ENCODE measurements at places on chromosomes 4 and X.

GRCh38 chr4:180949424-180950213 is 1293.6 kb upstream of the TENM3 start:
- no peak for DNase-seq

DNA sequence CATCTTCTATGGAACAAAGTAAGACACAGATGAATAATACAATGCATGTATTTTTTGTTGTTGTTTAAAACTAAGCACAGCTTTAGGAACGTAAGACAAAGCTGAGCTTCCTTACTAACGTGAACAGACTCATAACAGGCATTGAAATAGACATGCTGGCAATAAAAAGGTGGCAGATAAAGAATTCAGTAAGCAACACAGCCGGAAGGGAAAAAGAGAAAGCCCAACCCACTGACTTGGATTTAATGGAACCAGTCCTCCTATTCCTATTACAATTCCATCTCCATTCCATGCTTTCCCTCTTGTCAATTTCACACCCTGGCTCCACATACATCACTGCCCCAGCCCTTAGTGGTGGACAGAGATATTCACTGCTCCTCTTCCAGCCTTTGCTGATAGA is 182.1 kb downstream of the NSUN7 start:
- DNase-seq, result no peak

DNA sequence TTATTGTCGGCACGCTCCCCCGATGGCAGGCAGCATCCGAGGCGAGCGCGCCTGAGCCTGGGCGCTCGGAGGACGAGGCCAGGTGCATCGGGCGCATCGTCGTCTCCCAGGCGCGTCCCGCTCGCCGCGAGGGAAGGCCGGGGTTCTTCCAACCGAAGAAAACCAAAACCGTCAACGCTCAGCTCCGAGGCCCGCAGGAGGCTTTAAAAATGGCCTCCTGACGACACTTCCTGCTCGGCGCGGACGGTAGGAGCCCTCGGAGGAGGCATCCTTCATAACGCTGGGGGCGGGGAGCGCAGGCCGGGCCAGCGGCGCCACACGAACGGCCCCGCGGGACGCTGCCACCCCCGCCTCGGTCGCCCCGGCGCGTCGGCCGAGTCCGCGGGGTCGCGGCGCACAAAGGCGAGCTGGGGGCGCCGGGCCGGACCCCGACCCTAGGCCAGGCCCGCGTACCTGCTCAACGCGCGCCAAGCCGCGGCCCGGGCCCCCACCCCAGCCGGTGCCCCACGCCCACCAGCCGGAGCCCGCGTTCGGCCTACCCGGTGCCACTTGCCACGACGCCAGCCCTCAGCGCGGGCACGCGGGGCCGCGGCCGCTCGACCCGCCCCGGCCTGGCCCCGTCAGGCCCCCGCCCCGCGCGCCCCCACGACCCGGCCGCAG is 501 bp downstream of the ZNF518B start:
- DNase-seq, result peak; percentile 71

DNA sequence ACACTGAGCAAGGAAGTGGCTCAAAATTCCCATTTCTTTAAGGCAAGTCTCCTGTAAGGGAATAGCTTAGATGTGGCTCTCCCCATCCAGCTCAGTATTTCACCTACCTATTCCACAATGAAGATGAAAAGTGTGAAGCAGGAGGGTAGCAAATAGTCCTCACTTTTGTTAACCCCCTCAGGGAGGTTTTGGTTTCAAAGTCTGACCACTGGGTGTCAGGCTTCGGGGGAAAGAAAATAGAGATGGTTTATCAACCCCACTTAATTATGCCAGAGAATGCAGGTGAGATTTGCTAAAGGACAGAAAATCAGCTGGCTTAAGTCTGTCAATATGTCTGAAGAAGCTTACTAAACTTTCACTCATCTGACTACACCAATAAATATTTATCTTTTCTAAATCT is 69.5 kb downstream of the DHX15 start:
- DNase-seq, result no peak

DNA sequence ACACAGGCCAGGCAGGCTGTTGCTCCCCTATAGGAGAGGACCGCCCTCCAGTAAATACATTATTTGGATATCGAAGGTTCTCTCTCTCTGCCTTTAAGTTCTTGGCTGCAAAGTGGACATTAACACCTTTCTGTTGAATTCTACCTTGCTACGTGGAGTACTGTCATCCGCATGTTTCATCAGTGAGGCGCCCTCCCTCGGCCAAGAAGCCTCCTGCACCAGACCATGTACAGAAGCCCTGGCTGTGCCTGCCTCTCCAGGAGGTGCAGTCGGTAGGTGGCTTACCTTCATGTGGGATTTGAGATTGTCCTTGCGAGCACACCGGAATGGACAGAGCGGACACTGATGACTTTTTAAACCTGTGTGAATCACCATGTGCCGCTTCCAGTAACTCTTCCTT is 46.7 kb downstream of the ZNF827 start:
- no peak for DNase-seq

DNA sequence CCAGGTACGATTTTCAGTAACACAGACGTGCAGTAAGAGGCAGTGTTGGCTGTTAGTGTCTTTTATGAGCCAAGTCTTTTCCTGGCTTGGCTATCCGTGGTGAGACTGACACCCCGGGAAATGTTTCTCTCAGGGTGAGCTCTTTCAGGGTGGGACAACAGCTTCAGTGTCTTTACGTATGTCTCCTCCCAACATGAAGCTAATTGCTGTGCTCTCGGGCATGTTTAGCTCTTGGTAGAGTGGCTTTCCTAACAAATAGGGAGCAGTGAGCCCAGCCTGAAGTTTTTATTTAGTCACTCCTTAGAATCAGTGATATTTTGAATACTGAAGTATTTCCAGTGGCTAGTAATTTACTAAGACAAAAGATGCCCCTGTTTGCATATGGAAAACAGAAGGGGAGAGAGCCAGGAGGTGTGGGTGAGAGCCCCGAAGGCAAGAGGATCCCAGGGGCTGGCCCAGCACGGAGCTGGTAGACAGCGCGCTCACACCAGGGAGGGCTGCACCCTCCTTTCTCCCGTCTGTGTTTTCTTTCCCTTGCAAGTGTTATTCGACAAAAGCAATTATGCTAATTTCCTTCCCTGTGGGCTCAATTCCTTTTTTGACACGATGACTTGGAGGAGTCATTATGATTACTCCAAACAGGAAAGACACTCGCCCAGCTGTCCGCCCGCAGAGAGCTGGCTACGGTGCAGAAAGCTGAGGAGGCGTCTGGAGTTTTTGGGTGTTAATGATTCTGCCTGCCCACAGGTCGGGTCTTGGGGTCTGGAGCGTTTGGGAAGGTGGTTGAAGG is 47.7 kb downstream of the PDGFRA start:
- DNase-seq, result no peak

DNA sequence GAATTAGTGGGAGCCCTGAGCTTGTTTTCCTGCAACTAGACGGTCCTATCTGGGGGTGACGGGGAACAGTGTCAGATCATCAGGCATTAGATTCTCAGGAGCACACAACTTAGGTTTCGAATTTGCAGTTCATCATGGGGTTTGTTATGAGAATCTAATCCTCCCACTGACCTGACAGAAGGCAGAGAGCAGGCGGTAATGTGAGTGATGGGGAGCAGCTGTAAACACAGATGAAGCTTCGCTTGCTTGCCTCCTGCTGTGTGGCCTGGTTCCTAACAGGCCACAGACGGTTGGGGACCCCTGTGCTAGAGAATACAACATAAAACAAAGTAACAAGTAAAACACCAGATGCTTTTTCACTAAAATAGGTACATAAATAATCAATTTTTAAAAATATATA is 86.2 kb upstream of the BLTP1 start:
- DNase-seq, result no peak

GRCh38 chr4:137694138-137694537 is 161.8 kb upstream of the PCDH18 start:
- no peak for DNase-seq

GRCh38 chrX:154829926-154830442 is 4.5 kb downstream of the SMIM9 start:
- DNase-seq, result no peak

GRCh38 chrX:44795945-44796450 is 47.8 kb upstream of the DUSP21 start:
- no peak for DNase-seq

GRCh38 chr4:168849030-168849675 is 160.9 kb downstream of the CBR4 start:
- no peak for DNase-seq

DNA sequence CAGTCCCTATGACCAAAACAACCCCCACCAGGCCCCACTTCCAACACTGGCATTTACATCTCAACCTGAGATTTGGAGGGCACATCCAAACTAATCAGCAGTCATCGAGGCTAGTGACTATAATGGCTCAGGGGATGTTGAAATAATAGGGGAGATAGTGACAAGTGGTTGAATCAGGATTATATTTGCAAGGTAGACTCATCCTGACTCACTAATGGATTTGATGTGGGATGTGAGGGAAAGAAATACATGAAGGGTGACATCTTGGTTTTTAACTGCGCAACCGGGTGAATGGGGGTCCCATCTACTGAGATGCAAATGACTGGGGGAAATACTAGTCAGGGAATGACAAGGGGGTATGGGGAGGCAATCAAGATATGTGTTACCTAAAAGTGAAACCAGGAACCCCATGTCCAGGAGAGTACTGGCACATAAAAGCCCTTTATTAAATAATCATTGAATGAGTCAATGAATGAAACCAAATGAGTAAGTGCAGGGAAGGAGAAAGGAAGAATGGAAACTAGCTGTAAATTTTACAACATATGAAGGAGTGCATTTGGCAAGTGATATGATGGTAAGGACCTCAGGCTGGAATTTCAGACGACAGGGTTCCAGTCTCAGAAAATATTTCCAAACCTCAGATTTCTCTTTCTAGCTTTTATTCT is 78.3 kb downstream of the PARM1 start:
- no peak for DNase-seq

DNA sequence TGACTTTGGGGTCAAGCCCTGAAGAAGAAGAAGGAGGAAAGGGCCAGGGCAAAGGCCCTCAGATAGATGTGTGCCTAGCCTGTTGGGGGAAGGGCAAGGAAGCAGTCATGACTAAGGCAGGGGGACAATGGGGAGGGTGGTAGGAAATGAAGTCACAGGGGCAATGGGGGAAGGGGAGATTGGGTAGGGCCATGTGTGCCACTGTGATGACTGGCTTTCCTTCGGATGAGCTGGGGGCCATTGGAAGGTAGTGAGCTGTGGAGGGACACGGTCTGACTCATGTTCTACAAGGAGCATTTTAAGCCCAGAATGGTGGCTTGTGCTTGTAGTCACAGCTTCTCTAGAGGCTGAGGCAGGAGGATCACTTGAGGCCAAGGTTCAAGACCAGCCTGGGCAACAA is 642.0 kb downstream of the MID1IP1 start:
- DNase-seq, result no peak

GRCh38 chrX:41381685-41382084 is 47.7 kb downstream of the DDX3X start:
- DNase-seq, result no peak

DNA sequence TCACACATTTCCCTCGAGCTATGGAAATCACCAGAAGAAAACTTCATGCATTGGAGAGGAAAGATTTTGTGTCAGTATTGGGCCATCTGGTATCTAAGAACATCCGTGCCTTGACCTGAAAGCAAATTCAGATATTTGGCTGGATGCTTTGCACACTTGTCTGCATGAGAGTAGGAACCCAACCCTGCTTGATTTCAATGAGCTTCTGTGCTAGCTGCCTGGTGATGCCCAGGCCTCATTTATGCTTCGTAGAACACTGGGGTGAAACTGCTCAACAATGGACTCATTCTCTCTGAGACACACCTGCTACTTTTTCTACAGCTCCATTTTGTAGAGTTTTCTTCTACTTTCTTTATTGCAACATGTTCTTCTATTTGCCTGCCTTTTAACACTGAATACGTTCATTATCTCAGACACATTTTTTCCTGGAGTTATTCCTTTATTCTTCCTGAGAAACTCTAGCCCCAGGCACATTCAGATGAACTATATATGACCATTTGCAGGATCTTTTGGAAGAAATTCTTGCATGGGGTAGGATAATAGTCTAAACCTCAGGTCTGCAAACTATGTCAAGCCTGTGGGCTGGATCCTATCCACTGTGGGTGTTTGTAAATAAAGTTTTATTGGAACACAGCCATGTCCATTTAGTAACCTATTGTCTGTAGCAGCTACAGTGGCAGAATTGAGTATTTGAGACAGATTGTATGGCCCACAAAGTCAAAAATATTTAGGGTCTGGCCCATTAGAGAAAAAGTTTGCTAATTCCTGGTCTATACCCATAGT is 83.8 kb upstream of the CLCN4 start:
- DNase-seq, result no peak

- no peak for DNase-seq
These were observed 99.5 kb downstream of the ARHGAP6 start for GRCh38 chrX:11566173-11566572.

DNA sequence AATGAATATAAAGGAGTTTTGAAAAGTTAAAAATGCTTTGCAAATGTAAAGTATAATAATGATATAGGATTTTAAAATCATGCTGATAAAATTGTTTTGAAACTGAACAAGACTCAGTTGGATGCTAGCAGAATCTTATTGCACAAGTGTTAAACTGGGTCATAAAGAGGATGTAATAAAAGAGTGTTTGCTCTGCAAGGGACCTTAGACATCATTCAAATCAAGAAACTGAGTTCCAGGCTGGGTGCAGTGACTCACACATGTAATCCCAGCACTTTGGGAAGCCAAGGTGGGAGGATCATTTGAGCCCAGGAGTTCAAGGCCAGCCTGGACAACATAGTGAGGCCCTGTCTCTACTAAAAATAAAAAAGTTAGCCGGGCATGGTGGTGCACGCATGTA is 27.5 kb upstream of the DUSP21 start:
- no peak for DNase-seq

GRCh38 chrX:153775293-153776119 is 5.3 kb upstream of the SRPK3 start:
- no peak for DNase-seq

DNA sequence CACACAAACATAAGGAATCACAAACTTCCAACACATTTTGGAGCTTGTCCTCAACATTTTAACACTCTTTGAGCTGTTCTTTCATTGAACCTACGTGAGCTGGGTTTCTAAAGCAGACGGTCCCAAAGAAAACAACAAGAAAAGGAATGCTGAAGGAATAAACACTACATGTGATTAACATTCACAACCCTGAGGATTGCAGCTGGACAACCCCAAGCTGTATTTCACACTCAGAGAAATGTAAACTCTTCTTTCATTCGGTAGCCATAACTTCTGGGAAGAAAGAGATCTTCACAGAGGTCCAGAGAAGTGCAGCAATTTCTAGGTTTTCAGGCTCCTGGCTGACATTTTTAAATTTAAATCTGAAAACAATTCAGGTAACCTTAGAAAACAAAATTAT is 130.2 kb downstream of the CFAP299 start:
- no peak for DNase-seq

- no peak for DNase-seq
These were observed 327.8 kb upstream of the HAND2 start for GRCh38 chr4:173857828-173858227.

- DNase-seq, result no peak
These were observed 227.3 kb upstream of the TENM3 start for GRCh38 chr4:182015893-182016292.

All from activated CD4-positive, CD25-positive, alpha-beta regulatory T cell treated with anti-CD3 and anti-CD28 coated beads, Interleukin-2, amount 50 U/mL, for 72 hours (primary cell).